ENCODE measurements at places on chromosomes 2 and 18. TPM values are rescaled to one million over a fixed set of nuclear protein-coding genes. Genes with fewer than 3 reads are reported as not detected.

The STRN gene
- total RNA-seq = 28.3 TPM

- DNase-seq = no peak
Observed at GRCh38 chr2:103959174-103960128, 894.5 kb upstream of the POU3F3 start.

DNA sequence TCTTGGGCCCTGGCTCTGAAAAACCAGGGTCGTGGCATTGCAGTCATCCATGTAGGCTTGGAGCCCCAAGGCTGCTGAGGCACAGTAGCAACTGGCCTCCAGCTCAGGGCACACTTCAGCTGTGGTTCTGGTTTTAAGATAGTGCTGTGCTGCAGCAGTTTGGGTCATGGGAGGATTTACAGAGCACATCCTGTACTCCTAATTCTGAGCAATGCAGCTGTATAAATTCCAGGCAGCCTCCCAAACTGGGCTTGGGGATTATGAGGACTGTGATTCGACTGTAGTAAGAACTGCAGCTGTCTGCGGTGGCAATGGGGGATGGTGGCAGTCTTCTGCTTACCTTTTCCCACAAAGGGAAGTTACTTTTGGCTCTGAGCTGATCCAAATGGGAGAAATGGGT is 536.3 kb upstream of the GCFC2 start:
- DNase-seq = no peak

GRCh38 chr18:68766433-68766832 is 31.4 kb upstream of the CCDC102B start:
- no peak for DNase-seq
